ENCODE measurements at places on chromosomes 11 and 22.

DNA sequence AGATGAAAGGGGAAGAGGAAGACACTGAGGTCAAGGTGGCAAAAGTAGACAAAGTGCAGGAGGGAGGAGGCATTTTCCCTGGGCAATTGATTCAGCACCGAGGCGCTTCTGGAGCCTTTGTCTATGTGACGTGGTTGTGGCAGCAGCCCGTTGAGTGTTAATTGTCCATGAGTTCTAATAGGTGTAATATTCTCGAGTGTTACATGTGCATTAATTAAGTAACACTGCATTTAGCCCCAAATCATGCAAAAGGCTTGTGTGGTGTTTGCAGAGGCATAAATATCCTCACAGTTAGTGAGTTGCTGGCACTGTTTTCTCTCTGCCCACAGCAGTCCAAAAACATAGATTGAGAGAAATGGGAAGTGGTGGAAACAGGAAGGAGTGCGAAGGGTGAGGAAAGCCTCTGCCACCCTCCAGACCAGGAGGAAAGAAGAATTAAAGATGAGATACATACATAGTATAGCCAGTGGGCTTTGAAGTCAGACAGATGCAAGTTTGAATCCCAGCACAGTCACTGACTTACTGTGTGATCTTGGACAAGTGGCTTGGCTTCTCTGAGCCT, 361.2 kb downstream of the MN1 start:
- DNase-seq, result no peak

- no peak for DNase-seq
Measured at GRCh38 chr11:32105871-32106560, 15.1 kb downstream of the RCN1 start.

- no peak for DNase-seq
Measured at GRCh38 chr11:88739524-88739923, 326.3 kb downstream of the GRM5 start.

GRCh38 chr11:36007127-36007655, 63.3 kb downstream of the LDLRAD3 start:
- DNase-seq, result no peak

- no peak for DNase-seq
Measured at GRCh38 chr22:46626911-46627805, 7.0 kb downstream of the GRAMD4 start.

GRCh38 chr22:37113757-37114156, 4.2 kb upstream of the TMPRSS6 start:
- DNase-seq, result no peak

GRCh38 chr11:96307776-96308140, 35.2 kb downstream of the MAML2 start:
- peak; percentile 93 for DNase-seq

- no peak for DNase-seq
Measured at GRCh38 chr22:22892096-22893052, 4.8 kb downstream of the IGLL5 start.

DNA sequence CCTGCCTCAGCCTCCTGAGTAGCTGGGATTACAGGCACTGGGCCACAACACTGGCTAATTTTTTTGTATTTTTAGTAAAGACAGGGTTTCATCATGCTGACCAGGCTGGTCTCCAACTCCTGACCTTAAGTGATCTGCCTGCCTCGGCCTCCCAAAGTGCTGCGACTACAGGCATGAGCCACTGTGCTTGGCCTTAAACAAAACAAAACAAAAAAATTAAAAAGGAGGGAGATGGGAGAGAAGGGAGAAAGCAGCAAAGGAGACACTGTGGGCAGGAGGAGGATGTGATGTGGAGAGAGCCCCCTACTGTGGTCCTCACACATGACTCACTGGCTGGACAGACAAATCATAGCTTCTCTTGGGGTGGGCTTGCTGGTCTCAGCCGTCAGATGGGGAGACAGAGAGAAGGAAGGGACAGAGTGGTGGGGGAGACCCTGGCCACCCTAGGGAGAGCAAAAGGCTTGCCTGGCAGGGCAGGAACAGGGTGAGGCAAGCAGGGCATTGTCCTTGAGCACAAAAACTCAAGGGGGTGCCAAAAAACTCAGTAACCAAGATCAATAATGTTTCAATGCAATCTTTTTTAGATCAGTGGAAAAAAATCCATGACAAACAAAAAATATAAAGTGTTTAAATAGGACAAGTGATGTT, 31.6 kb downstream of the TPST2 start:
- DNase-seq, result peak; percentile 18

- DNase-seq, result peak; percentile 58
Measured at GRCh38 chr11:61897387-61898246, 6.3 kb upstream of the FADS3 start.

DNA sequence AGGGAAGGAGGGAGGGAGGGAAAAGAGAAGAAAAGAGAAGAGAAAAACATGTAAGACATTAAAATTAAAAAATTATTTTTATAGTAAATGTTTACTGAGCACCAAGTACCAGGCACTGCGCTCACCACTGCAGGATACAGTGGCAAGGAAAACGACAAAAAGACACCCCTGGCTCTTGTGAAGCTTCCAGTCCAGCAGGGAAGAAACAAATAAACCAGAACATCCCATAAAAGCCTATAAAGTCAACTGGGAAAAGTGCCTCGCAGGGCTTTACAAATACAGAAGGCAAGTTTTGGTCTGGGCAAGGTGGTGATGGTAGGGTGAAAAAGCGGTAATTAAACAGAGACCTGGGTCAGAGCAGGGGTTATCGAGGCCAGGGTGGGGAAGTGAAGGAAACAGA, 33.6 kb downstream of the LARGE1 start:
- no peak for DNase-seq

DNA sequence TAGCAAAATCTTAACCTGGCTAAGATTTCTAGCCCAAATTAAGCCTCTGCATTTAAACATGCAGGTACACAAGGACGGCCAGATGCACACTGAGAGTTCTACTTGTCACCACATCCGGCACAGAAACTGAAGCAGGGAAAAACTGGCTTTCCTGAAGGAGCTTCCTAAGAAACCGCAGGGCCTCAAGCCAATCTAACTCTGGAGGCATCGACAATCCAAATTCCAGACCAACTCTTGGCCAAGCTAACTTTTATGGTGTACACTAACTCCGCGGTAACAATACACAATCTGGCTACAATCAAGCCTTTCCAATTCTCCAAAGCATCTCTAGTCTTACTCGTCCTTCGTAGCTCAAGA, 1.2 kb downstream of the MSANTD2 start:
- peak; percentile 75 for DNase-seq

DNA sequence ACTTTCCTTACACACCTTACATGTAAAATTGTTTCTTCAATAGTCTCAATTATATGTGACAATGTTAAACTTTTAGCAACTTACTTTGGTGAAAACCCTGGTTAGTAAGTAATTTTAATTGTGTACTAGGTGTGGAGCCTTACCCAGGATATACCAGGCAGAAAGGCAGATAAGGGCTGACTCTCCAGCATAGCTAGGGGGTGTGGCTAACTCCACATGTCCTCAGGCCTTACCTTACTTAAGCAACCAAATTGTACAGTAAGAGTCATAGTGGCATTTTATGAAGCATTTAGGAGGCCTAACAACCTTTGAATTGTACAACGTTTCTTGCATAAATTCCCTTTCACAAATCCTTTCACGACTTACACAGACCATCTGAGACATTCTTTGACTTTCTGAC, 118.2 kb upstream of the OR9Q1 start:
- no peak for DNase-seq

DNA sequence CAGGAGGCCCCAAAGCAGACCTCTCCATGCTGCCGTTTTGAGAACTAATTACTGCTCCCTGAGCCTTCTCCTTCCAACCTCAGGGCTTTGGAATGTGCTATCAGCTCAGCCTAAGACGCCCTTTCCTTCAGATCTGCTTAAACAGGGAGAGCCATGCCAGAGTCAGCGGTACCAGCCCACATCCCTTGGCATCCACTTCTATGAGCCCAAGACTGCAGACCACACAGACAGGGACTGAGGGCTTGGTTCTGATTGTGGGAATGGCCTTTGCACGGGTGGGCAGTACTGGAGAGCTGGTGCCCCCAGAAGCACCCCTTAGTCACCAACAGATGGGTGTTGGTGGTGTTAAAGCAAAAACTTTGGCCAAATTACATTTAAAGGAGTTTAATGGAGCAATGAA, 146.5 kb downstream of the TTC17 start:
- DNase-seq, result no peak

GRCh38 chr11:68213555-68214172, 568 bp upstream of the KMT5B start:
- peak; percentile 99 for DNase-seq

GRCh38 chr11:134863294-134863693, 451.3 kb upstream of the B3GAT1 start:
- no peak for DNase-seq

- DNase-seq, result no peak
Measured at GRCh38 chr11:57541169-57541568, 3.8 kb downstream of the SMTNL1 start.

DNA sequence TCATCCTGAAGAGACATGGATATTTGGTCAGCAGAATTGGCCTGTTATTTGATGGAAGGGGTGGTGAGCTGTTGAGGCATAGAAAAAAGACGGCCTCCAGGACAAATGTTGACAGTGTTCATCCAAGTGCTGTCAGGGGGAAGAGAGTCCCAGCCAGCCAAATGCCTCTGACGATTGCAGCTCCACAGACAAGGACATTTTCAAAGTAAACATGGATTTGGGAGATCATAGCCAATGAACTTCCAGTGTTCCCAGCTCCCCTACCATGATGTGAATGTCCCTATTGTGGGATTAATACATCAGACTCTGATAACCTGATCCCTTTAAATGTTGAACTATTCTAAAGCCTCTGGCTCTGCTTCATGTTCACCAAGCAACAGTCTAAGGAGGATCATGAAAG, 31.2 kb upstream of the PSMA1 start:
- DNase-seq, result no peak

DNA sequence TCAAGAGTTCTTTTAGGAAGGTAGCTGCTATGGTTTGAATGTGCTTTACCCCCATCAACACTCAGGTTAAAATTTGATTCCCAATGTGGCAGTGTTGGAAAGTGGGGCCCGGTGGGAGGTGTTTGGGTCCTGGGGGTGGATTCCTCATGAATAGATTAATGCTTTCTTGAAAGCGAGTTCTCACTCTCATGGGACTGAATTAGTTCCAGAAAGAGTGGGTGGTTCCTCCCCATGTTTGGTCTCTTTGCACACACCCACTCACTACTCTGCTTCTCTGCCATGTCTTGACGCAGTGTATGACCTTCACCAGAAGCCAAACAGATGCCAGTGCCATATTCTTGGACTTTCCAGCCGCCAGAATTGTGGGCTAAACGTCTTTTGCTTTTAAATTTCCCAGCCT, 394.4 kb downstream of the OPCML start:
- DNase-seq, result no peak

- no peak for DNase-seq
Measured at GRCh38 chr11:35167426-35167954, 28.5 kb downstream of the CD44 start.

GRCh38 chr22:30704978-30705377, 10.3 kb downstream of the OSBP2 start:
- DNase-seq, result no peak
